Stimulated activated CD4-positive, alpha-beta T cell treated with anti-CD3 and anti-CD28 coated beads, Interleukin-15, amount 100 ng/mL, for 24 hours (primary cell): ENCODE measurements at places on chromosomes 3 and 15.

DNA sequence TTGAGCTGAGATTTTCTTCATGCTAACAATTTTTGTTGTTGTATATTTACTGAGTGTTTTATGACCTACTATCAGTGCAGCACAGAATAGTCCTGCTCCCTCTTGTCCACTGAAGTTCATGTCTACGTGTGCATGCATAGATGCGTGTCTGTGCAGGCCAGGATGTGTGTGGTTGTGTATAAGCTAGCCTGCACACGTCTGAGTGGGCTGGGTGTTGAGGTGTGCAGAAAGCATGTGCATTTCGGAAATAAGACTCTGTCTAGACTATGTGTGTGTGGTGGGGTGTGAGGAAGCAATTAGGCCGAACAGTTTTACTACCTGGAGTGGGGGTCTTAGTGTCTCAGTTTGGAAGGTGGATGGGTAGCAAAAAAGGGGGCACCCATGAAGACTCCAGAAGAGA is 39.2 kb downstream of the ATP2B2 start:
- no peak for DNase-seq

GRCh38 chr3:15804553-15805095 is 6.8 kb upstream of the ANKRD28 start:
- DNase-seq: no peak

DNA sequence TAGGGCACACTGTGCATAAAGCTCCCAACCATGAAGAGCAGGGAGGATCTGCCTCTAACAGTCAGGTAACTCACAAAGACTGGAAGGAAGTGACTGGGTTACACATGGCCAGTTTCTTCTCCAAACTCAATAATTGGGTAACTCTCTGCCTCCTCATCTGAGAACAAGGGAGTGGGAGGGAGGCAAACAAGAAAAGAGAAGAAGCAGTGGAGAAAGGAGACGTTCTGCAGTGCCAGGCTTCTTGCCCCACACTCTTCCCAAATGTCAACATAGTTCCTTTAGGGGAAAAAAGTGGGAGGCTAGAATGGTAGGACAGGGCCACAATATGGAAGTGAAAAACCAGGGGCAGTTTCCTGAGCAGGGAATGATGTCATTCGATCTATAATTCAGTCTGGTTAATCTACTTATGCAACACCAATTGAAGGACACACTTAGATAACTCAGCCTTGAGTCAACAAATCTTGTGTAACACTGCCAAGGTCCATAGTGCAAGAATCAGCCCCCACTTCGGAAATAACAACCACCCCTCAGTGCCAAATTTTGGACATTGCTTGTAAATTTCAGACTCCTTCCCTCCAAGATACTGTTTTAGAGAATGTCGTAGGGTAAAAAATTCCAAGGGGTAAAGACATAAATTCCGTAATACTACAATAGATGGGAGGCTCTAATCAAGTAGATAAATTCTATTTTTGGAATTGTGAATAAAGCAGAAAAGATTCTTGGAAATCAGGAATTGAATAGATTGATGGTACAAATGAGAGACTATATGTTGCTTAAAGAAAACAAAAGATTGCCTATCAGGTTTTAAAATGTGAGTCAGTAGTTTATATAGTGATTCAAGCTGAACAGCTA is 143.0 kb downstream of the LPP start:
- no peak for DNase-seq

GRCh38 chr15:31501536-31502157 is 175.0 kb downstream of the KLF13 start:
- DNase-seq: no peak

DNA sequence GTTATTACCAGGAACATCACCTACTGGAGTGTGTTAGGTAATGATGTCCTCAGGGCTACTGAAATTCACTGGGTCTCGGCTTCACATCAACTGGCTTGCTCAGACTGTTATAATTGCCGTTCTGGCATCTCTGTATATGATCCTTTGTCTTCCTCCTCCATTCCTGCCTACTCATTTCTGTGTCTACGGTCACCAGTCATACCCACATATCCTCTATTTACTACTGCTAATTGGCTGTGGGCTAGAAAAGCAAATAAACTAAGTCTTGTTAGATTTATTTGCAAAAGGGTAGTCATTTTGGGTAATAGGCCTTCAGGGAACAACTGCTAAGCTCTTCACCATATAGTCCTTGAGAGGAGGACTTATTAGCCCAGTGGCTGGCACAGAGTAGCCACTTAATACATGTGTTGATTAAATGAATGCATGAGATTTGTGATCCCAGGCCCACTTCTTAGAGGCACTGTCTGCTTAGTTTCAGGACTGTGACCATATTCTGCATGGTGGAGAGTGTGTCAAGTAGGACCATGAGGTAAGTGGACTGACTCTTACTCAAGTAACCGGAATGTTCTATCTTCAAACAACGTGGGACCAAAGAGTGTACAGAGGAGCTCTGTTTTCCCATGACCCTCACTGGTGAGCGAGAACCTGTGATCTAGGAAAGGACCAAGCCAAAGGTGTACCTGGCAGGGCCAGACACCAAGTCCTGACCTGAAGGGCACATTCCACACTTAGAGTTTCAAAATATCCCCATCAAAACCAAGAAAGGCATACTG is 13.2 kb downstream of the ZDHHC3 start:
- no peak for DNase-seq

DNA sequence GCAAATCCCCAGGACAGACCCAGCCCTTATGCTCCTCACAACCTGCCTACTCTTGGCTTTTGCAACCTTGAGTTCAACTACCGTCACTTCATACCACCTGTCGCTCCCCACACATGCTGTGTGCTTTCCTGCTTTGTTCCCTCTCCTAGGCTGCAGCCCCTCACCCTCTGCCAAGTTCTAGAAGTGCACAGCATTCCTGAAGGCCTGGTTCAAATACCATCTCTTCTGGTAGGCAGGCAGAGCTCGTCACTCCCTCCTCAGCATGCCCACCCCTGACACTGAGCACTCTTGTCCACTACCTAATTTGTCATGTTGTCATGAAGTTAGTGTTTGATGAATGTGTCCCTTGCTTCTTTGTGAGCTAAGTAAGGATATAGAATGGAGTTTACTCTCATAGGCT is 129.6 kb downstream of the SEMA6D start:
- DNase-seq: no peak

- no peak for DNase-seq
These were observed 46.3 kb upstream of the ACKR4 start for GRCh38 chr3:132550579-132551305.

DNA sequence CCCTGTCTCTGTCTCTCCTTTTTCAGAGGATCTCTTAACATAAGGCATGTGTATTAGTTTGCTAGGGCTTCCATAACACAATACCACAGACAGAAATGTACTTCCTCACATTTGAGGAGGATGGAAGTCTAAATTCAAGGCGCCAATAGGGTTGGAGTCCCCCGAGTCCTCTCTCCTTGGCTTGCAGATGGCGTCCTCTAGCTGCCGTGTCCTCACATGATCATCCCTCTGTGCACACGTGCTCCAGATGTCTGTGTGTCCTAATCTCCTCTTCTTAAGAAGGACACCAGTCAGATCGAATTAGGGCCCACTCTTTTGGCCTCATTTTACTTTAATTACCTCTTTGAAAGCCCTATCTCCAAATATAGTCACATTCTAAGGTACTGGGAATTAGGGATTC is 23.0 kb upstream of the BFSP2 start:
- DNase-seq: no peak

GRCh38 chr3:70603103-70603502 is 290.7 kb upstream of the MDFIC2 start:
- peak; percentile 11 for DNase-seq

DNA sequence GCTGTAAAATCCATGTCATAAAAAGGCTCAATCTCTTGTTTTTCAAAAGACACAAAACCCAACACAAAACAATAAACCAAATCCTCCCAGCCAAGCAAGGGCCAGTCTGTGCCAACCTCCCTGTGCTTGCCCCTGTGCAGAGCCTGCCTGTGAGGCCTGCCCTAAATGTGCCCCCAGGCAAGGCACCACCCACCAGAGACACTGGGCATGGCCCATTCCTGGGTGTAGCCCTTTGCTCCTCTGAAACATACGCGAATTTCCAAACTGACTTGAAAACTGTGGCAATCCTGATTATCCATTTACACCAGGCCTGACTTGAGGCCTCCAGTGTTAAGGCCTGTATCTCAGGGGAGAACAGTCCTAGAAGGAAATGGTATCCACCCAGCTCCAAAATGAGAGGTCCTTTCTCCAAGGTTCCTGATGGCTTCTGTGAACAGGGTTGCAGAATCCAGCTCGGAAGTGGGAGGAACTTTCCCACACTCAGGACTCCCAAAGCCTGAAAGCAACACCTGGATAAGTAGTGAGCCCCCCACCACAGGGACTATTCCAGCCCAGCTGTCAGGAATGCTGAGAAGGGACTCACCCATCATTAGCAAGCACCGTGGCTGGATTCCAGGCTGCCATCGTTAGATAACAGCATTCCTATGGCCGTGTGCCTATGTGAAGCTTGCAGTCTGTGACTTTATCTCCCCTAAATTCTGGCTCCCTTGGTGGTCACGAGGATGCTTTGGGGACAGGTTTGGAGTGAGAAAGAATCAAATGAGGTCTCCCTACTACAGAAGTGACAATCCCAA is 61.8 kb downstream of the CACNA2D2 start:
- no peak for DNase-seq

GRCh38 chr3:37741644-37742043 is 120.0 kb upstream of the CTDSPL start:
- no peak for DNase-seq

DNA sequence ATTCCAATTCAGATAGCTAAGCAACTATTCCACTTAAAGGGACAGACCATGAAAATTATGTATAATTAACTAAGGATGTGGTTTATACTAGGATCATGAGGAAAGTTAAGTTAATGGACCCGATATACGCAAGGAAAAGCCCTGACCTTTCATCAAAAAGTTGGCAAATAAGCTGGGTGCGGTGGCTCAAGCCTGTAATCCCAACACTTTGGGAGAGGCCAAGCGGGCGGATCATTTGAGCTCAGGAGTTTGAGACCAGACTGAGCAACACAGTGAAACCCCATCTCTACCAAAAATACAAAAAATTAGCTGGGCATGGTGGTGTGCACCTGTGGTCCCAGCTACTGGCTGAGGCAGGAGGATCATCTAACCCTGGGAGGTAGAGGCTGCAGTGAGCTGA is 39.6 kb downstream of the SCAP start:
- DNase-seq: no peak

- no peak for DNase-seq
These were observed 143.8 kb downstream of the TPRA1 start for GRCh38 chr3:127446756-127447155.

DNA sequence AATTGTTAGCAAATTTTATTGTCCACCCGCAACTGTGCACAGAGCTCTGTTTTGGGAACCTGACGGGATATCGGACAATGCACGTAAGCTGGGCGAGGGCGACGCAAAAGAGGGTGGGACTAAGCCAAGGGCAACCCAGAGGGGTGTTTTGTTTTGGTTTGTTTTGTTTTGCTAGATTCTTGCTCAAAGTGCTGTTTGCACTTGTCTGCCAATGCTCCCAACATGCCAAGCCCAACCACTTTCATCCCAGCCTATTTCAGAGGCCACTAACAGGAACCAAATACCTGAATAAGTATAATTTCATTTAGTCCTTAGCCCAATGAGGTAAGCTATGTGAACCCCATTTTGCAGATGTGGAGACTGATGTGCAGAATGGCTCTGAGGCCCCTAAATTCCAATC is 9.7 kb upstream of the CMTM7 start:
- no peak for DNase-seq
